ENCODE measurements at places on chromosomes 5 and 9. TPM values are rescaled to one million over a fixed set of nuclear protein-coding genes. Genes with fewer than 3 reads are reported as not detected.

The TXNDC8 gene
- total RNA-seq: not detected

The PCDHGA1 gene
- total RNA-seq: 0.31 TPM

The DAB2IP gene
- total RNA-seq: 0.38 TPM

GRCh38 chr9:123680352-123680751 lies 249.6 kb downstream of the DENND1A start:
- no peak for DNase-seq

GRCh38 chr5:101306391-101307137 lies 403.5 kb upstream of the ST8SIA4 start:
- DNase-seq: no peak

GRCh38 chr5:32574540-32575175 lies 10.7 kb upstream of the SUB1 start:
- no peak for DNase-seq

DNA sequence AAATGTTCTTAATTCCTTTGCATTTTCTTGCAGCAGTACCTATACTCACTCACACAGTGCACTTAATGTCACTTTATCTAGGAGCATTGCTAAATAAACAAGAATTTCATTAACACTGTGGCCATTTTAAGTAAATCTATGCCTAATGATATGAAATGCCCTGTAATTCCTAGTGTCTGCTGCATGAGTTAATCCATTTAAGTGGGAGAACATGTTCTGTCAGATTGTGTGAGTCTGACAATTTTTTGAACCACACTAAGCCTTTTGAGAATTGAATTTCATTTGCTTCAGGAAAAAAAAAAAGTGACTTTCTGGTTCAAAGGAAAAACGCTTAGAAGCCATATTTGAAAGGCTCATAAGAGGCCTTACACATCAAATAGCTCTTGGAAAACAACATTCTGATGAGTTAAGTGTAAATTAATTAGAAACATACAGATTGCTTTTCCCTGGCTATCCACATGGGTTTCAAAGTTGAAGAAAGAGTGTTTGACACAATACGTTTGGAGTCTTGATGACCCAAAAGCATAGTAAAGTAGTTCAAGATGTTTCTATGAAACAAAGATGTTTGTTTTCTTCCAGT lies 446.7 kb upstream of the GRAMD2B start:
- DNase-seq: no peak

- no peak for DNase-seq
Measured at GRCh38 chr9:36441966-36442365, 41.9 kb upstream of the RNF38 start.

GRCh38 chr5:179801304-179802206 lies 5.1 kb downstream of the MGAT4B start:
- DNase-seq: no peak

DNA sequence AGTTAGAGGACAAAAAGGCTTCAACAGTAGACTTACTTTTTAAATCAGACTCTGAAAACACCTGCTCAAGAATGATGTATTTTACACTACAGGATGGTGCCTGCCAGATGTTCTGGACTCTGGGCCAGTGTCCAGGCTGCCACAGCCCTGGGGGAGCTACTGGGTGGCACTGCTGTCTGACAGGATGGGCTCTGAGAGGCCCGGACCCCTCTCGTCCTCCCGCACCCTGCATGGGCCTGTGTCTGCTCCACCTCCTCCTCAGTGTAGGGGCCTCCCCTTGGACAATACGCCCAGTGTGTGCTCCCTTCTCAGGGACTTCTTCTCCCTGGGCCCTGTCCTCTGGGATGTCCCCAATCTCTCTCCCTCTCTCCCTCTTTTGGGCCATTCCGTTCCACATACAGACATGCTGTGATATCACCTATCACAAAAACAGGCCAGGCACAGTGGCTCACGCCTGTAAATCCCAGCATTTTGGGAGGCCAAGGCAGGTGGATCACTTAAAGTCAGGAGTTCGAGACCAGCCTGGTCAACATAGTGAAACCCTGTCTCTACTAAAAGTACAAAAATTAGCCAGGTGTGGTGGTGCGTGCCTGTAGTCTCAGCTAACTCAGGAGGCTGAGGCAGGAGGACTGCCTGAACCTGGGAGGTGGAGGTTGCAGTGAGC lies 23.4 kb downstream of the GFPT2 start:
- DNase-seq: no peak

- peak; percentile 82 for DNase-seq
Measured at GRCh38 chr9:87464110-87464991, 33.3 kb upstream of the DAPK1 start.

- DNase-seq: no peak
Measured at GRCh38 chr9:73129941-73130685, 21.6 kb upstream of the ANXA1 start.

Measured in GM12878 (cell line).